ENCODE measurements at places on chromosomes 2 and 18.

GRCh38 chr18:13112982-13113381 lies 105.6 kb upstream of the LDLRAD4 start:
- no peaks in the 10 kb centered on the region for H3K4me1 ChIP-seq
- H3K36me3 ChIP-seq = peaks cover 6% of the 10 kb centered on the region
- H3K27ac ChIP-seq = no peak overlapping the region
- H3K27me3 ChIP-seq = no peaks in the 10 kb centered on the region
- no peak overlapping the region for H3K4me3 ChIP-seq

- H3K27me3 ChIP-seq = no peaks in the 10 kb centered on the region
- no peaks in the 10 kb centered on the region for H3K4me1 ChIP-seq
- no peak overlapping the region for H3K4me3 ChIP-seq
Measured at GRCh38 chr2:178990533-178991241, 59.2 kb downstream of the CCDC141 start.

- no peaks in the 10 kb centered on the region for H3K4me1 ChIP-seq
- H3K36me3 ChIP-seq = no peaks in the 10 kb centered on the region
- H3K4me3 ChIP-seq = no peak overlapping the region
- H3K27me3 ChIP-seq = no peaks in the 10 kb centered on the region
- no peak overlapping the region for H3K27ac ChIP-seq
- DNase-seq = no peak
Measured at GRCh38 chr2:138730497-138731030, 49.6 kb downstream of the NXPH2 start.

GRCh38 chr2:129233166-129233565 lies 746.3 kb upstream of the RAB6C start:
- H3K27me3 ChIP-seq = no peaks in the 10 kb centered on the region
- H3K36me3 ChIP-seq = no peaks in the 10 kb centered on the region
- no peak overlapping the region for H3K27ac ChIP-seq

DNA sequence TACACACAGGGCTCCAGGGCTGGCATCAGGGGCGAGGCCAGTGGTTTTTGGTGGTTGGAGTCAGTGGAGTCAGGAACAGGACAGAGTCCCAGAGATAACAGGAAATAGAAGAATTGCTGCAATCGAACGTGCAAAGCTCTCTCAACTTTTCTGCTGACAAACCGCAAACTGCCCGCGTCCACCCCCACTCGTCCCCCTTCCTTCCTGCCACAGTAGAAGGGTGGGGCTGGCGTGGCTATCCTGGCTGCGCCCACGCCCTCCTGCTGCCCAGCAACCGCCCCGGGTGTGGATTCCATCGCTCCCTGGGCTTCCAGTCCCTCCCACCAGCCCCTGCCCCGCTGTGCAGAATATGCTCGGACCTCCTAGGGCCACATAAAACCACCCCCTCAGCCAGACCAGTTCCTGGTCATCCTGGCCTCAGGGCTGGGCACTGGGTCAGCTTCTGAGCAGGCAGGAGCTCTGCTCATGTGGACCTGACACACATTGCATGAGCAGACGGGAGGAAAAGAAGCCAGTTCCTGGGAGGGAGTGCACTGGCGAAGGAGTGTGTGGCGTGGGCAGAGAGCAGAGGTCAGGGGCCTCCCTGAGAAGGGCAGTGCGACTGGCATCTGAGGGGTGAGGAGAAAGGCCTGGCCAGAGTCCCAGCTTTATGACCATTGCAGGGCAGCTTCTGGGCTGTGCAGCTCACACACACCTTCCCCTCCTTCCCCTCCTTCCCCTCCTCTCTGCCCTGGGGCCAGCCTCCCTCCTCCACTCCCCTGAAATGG lies 85.4 kb upstream of the ATG16L1 start:
- H3K4me1 ChIP-seq = no peaks in the 10 kb centered on the region
- no peaks in the 10 kb centered on the region for H3K27me3 ChIP-seq
- H3K4me3 ChIP-seq = no peak overlapping the region
- peaks cover 48% of the 10 kb centered on the region for H3K36me3 ChIP-seq
- DNase-seq = no peak

- H3K36me3 ChIP-seq = no peaks in the 10 kb centered on the region
- no peak overlapping the region for H3K27ac ChIP-seq
- peaks cover 2% of the 10 kb centered on the region for H3K27me3 ChIP-seq
- no peaks in the 10 kb centered on the region for H3K4me1 ChIP-seq
Measured at GRCh38 chr18:46322941-46323340, 218.8 kb downstream of the HAUS1 start.

GRCh38 chr18:26943906-26944305 lies 78.4 kb upstream of the AQP4 start:
- H3K27ac ChIP-seq = no peak overlapping the region
- DNase-seq = no peak
- no peak overlapping the region for H3K4me3 ChIP-seq
- H3K4me1 ChIP-seq = no peaks in the 10 kb centered on the region

DNA sequence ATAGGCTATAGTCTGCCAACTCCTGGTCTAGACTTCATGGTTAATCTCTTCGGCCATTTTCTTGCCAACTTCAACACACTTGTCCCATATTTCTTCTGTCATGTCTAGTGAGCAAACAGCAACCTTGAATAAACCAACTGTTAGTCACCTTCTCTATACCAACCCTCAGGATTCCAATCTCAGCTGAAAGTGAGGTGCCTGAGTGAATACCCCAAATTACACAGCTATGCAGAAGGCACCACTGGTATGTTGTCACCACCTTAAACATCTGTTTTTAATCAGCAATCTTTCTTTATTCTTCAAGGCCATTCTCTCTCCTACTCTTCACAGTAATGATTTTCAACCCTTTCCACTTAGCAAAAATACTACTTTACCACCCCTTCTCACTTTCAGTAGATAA lies 39.3 kb downstream of the THOC1 start:
- no peak overlapping the region for H3K4me3 ChIP-seq
- no peaks in the 10 kb centered on the region for H3K27me3 ChIP-seq
- no peak for DNase-seq
- H3K4me1 ChIP-seq = no peaks in the 10 kb centered on the region

GRCh38 chr2:65358678-65359400 lies 73.6 kb downstream of the SPRED2 start:
- no peak overlapping the region for H3K4me3 ChIP-seq
- H3K27ac ChIP-seq = no peak overlapping the region
- H3K27me3 ChIP-seq = peaks cover 1% of the 10 kb centered on the region
- no peak for DNase-seq

GRCh38 chr2:127508631-127509034 lies 17.7 kb downstream of the IWS1 start:
- peak overlapping the region; percentile 54 for H3K27ac ChIP-seq
- DNase-seq = peak; percentile 93
- no peaks in the 10 kb centered on the region for H3K27me3 ChIP-seq
- H3K36me3 ChIP-seq = peaks cover 11% of the 10 kb centered on the region
- peaks cover 36% of the 10 kb centered on the region for H3K4me1 ChIP-seq

DNA sequence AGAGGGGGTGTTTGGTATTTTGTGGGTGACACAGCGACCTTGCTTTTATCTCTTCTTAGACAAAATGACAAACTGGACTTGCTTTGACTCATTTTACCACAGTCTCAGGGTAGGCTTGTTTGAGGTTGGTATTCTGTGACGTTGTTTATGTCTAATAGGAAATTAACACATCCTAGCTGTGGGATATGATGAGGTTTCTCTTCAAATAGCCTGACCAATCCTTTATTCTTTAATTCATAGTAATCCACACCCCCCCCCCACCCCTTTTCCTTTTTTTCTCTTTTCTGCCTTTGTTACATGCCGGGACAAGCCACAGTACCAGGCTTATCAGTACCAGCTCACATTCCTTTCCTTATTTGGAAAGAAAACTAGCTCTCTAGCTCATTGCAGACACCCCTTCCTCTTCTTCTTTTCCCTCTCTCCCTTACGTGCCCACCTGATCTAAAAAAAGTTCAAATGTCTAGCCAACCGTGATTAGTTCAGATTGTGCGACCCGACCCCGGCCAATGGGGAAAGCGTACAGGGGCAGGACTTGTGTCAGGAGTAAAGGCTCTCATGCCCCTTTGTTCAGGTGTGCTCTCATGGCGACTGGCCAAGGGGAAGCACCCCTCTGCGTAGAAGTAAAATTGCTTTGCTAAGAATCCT lies 52.2 kb upstream of the PTPRM start:
- H3K4me3 ChIP-seq = no peak overlapping the region
- DNase-seq = peak; percentile 5
- H3K36me3 ChIP-seq = no peaks in the 10 kb centered on the region
- peaks cover 5% of the 10 kb centered on the region for H3K27me3 ChIP-seq

DNA sequence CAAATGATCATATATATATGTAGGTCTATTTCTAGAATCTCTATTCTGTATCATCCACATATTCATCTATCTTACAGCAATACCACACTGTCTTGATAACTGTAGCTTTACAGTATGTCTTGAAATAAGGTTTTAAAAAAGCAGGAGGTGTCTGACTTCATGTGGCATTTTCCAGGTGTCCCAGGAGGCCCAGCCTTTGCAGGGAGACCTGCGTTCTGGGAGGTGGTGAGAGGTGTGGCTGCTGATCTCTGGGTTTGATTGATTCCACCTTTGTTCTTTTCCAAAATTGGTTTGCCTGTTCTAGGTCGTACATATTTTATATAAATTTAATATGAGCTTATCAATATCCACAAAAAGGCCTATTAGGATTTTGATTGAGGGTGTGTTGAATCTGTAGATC lies 26.6 kb downstream of the DPYSL5 start:
- peaks cover 16% of the 10 kb centered on the region for H3K27me3 ChIP-seq
- no peak overlapping the region for H3K4me3 ChIP-seq
- DNase-seq = no peak
- H3K36me3 ChIP-seq = no peaks in the 10 kb centered on the region
- no peak overlapping the region for H3K27ac ChIP-seq
- no peaks in the 10 kb centered on the region for H3K4me1 ChIP-seq

DNA sequence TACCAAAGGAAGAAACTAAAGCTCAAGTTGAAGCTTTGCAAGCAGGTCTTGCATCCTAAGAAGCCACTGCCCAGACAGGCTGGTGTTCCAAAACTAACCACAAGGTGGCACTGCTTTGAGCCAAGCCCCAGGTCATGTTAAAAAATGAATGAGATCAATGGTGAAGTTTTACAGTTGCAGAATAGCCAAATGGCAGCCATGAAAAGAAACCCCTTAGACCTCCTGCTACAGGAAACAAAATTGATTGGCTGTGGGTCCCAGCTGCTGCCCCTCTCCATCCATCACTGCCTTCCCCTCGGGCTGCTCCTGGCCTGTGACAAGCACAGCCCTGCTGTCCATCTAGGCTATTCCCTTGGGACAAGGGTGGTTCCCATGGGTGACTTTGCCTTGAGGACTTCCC lies 20.7 kb upstream of the MREG start:
- H3K27me3 ChIP-seq = no peaks in the 10 kb centered on the region
- H3K36me3 ChIP-seq = no peaks in the 10 kb centered on the region
- no peaks in the 10 kb centered on the region for H3K4me1 ChIP-seq
- no peak overlapping the region for H3K27ac ChIP-seq
- no peak overlapping the region for H3K4me3 ChIP-seq

DNA sequence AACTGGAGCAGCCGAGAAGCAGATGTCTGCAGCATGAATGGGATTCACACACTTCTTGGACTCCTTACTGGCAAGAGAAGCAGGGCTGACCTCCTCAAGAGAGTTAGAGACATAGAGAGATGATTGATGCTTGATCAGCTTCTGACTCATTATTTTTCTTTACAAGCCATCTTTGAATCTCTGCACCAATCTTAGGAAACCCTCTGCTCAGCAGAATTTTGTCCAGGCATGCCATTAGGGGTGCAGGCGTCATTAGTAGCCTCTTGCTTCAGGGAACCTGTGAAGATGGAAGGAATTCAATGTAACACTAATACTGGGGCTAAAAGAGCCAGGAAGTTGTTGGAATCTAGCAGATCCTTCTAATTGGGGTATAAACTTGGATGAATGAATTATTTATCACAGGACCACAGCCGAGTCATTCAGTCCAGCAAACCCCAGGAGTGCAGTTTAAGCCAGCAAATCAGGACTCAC lies 151.8 kb downstream of the MGAT5 start:
- H3K4me1 ChIP-seq = peaks cover 59% of the 10 kb centered on the region
- H3K27me3 ChIP-seq = no peaks in the 10 kb centered on the region
- no peak for DNase-seq

- H3K27me3 ChIP-seq = no peaks in the 10 kb centered on the region
- H3K36me3 ChIP-seq = no peaks in the 10 kb centered on the region
- peak; percentile 76 for DNase-seq
- peaks cover 3% of the 10 kb centered on the region for H3K4me1 ChIP-seq
Measured at GRCh38 chr2:218387369-218388194, 5.5 kb downstream of the SLC11A1 start.

DNA sequence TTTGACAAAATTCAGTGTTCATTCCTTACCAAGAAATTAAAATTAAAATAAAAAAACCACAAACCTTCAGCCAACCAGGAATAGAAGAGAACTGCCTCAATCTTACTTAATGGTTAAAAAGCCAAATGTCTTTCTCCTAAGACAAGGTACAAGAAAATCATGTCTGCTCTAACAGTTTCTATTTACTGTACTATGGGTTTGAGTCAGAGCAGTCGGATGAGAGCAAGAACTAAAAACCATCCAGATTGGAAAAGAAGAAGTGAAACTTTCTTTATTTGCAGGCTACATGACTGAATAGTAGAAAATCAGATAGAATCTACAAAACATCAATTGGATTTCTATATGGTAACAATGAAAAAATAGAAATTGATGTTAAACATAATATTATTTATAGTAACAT lies 555.5 kb upstream of the TNP1 start:
- H3K27me3 ChIP-seq = no peaks in the 10 kb centered on the region
- no peak for DNase-seq
- no peak overlapping the region for H3K4me3 ChIP-seq
- H3K27ac ChIP-seq = no peak overlapping the region
- H3K4me1 ChIP-seq = no peaks in the 10 kb centered on the region

DNA sequence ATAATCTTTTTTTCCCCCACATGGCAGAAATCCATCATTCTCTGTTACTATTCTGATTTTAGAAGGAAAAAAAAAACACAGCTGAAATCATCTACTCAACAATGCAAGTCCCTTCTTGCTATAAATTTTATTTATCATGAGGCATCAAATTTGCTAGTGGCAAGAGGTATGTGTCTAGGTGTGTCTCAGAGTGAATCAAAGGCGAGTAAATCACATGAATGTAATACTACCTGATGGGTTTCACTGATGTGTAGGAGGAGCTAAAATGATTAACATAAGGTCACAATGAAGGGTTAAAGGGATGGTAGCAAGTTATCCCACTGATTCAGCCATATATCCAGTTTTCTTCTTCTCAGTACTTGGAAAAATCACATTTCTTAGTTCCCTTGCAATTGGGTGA lies 24.5 kb upstream of the PELI1 start:
- DNase-seq = no peak
- no peak overlapping the region for H3K27ac ChIP-seq
- no peaks in the 10 kb centered on the region for H3K4me1 ChIP-seq
- H3K36me3 ChIP-seq = no peaks in the 10 kb centered on the region
- H3K4me3 ChIP-seq = no peak overlapping the region
- H3K27me3 ChIP-seq = no peaks in the 10 kb centered on the region

- H3K27me3 ChIP-seq = no peaks in the 10 kb centered on the region
- no peak overlapping the region for H3K27ac ChIP-seq
- H3K4me1 ChIP-seq = no peaks in the 10 kb centered on the region
Measured at GRCh38 chr2:40144022-40144421, 307.9 kb downstream of the SLC8A1 start.

GRCh38 chr2:211085056-211085680 lies 528.8 kb downstream of the CPS1 start:
- no peaks in the 10 kb centered on the region for H3K36me3 ChIP-seq
- no peak overlapping the region for H3K27ac ChIP-seq
- H3K4me3 ChIP-seq = no peak overlapping the region
- DNase-seq = peak; percentile 43

All from endothelial cell of umbilical vein (primary cell).